Activated naive CD4-positive, alpha-beta T cell treated with anti-CD3 and anti-CD28 coated beads, Interleukin-2, amount 50 U/mL, for 16 hours (primary cell): ENCODE measurements at places on chromosomes 5 and 9.

DNA sequence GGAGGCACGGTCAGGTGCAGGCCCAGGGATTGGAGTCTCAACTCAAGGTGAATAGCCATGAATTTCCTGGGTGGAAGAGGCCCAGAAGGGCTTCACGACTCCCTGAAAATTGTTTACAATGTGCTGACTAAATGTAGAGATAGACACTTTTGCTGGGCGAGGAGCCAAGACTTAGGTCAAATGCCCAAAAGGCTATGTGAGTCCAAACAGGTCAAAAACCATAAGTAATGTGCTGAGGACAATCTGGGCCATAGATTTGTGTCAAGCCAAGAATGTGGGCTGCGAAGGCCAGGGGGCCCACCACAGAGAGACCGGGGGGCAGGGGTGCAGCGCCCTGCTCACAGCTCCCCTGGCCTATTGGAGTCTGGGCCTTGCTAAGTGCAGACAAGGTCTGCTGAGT, 197.8 kb downstream of the HSPA4 start:
- no peak for DNase-seq

DNA sequence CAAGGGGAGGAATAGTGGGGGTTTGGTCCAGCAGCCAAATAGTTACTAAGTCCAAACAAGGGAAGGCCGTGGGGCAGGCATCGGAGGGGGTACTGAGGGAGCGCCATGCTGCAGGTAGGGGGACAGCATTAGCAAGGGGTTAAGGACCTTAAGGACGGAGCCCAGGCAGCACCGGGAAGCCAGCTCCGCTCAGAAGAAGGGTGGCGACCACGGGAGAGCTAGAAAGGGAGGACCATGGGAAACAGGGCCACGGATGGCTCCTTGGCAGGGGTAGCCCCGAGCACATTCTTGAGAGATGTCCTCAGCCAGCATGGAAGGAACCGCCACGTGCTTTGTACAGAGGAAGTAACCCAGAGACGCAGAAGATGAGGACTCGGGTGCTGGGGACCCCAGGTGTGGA, 76.2 kb upstream of the STXBP1 start:
- DNase-seq = no peak

- no peak for DNase-seq
These were observed 125.1 kb upstream of the SGCD start for GRCh38 chr5:156201788-156202403.

- no peak for DNase-seq
These were observed 569.5 kb downstream of the PSAT1 start for GRCh38 chr9:78866207-78867132.

DNA sequence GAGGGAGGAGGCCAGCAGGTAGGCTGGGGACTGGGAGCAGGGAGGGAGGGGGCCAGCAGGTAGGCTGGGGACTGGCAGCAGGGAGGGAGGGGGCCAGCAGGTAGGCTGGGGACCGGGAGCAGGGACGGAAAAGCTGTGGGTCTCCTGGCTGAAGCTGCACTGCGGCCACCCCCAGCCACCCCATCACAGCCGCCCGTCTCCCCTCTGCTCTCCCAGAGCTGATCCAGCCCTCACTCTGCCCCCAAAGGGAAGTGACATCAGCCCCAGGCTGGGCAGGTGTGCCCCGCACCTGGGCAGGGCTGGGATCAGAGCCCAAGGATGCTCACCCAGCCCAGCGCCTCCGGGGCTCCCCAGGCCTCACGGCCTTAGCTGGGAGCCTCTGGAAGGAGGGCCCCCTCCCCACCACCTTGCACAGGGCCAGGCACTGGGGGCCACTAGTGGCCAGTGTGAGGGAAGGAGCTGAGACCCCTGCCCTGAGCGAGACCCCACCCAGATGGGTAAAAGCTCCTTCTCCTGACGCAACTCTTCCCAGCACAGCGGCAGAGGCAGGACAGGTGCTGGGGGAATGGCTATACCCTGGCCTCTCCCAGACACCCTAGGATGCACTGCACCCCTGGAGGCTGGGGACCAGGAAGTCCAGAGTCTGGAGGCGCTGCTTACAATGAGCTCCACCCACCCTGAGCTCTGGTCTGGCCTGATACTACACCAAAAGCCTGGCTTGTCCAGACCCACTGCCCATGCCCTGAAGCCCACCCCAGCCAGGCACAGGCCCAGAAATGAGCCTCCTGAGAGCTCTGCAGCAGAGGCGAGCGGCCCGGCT, 11.6 kb downstream of the AGPAT2 start:
- DNase-seq = no peak

- DNase-seq = no peak
These were observed 582 bp upstream of the FBXO4 start for GRCh38 chr5:41924526-41924871.

GRCh38 chr9:2809692-2810419, 34.0 kb downstream of the PUM3 start:
- no peak for DNase-seq

- DNase-seq = no peak
These were observed 69.6 kb upstream of the OLFM1 start for GRCh38 chr9:135017899-135018298.

DNA sequence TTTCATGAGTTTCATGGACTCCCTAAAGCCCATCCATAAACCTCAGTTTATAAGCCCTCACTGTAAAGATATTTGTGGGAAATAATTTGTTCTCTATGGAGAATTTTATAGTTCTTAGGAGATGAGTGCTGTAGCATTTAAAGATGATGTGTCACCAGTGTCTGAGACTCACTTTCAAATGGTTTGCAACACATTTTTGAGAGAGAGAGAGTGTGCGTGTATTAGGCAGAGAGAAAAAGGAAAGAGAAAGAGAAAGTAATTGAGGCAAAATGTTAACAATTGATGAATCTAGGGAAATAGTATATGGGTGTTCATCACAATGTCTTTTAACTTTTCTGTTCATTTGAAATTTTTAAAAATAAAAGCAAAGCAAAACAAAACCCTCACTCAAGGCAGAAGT, 479.0 kb downstream of the ZSWIM6 start:
- no peak for DNase-seq

DNA sequence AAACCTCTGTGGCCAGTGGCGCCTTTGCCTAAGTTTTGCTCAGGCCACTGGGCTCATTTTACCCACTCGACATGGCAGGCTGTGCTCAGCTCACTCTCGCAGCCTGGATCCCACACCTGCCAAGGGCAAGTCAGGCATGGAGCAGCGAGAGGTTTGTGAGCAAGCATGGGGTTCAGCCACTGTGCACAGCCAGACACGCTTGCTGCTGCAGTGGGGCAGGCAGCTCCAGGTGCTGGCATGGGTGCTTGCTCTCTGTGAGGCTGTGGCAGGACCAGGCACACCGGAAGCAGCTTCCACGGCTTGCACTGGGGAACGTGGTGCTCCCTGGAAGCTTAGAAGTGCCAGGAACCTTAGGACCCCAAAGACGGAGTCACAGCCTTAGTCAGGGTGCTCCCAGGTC, 470.1 kb downstream of the CDH9 start:
- DNase-seq = no peak

GRCh38 chr5:115402822-115403577, 106.5 kb upstream of the CCDC112 start:
- no peak for DNase-seq

DNA sequence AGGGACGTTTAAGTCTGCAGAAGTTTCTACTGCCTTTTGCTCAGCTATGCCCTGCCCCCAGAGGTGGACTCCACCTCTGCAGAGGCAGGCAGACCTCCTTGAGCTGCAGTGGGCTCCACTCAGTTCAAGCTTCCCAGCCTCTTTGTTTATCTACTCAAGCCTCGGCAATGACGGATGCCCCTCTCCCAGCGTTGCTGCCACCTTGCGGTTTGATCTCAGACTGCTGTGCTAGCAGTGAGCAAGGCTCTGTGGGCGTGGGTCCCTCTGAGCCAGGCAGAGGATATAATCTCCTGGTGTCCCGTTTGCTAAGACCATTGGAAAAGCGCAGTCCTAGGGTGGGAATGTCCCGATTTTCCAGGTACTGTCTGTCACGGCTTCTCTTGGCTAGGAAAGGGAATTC, 2188.5 kb upstream of the WWC1 start:
- DNase-seq = no peak

- DNase-seq = no peak
These were observed 229.0 kb downstream of the ARL15 start for GRCh38 chr5:54081415-54081814.

GRCh38 chr9:18233776-18234445, 240.0 kb upstream of the ADAMTSL1 start:
- no peak for DNase-seq

GRCh38 chr5:180090769-180091546, 19.4 kb upstream of the RNF130 start:
- DNase-seq = no peak

- no peak for DNase-seq
These were observed 39.2 kb downstream of the DCAF10 start for GRCh38 chr9:37839496-37840461.

GRCh38 chr5:161258438-161258837, 288.1 kb downstream of the GABRB2 start:
- DNase-seq = no peak

DNA sequence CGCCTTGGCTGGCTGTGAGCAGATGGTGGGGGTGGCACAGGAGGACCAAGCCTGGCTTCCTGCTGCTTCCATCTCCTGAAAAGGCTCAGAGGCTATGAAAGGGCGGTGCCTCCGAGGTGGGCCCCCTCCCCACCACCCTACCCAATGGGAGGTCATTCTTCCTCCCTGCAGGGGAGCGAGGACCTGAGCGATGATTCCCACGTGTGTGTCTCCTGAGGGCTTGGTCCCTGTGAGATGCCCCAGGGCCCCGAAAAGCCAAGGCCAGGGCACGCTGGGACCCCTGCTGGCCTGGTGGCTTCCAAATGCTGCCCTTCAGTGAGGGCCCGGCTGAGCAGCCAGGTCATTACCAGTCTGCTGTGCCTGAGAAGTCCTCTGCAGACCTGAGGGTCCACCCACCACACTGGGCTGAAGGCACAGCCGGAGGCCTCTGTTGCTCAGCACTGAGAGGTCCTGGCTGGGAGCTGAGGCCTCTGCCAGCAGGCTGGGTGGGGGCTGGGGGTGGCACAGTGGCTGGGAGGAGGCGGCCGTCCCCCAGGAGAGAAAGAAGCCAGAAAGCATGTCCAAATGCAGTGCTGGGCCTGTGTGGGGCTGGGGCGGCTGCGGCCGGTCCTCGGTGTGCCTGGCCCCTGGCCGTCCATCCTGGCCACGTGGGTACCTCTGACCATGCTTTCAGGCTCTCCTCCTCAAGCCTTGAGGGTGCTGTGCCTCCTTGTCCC, 14.0 kb upstream of the SLC6A19 start:
- peak; percentile 7 for DNase-seq

- DNase-seq = no peak
These were observed 242.3 kb upstream of the BRINP1 start for GRCh38 chr9:119611565-119611964.

DNA sequence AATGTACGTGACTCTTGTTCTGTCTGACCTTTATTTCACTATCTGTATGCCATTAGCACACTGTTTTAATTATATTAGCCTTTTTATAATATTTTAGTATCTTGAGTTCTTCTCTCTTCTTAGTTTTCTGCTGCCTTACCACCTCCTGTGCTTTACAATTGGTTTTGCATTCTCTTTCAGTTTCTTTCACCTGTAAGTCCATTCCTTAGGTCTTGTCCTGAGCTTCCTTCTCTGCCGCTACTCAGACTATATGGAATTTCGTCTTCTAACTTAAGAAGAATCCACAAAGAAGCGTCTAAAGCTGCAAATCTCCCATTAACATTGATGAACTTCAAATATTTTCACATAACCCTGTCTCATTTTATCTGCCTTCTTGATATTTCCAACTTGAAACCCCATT, 642.9 kb downstream of the MAT2B start:
- DNase-seq = no peak

DNA sequence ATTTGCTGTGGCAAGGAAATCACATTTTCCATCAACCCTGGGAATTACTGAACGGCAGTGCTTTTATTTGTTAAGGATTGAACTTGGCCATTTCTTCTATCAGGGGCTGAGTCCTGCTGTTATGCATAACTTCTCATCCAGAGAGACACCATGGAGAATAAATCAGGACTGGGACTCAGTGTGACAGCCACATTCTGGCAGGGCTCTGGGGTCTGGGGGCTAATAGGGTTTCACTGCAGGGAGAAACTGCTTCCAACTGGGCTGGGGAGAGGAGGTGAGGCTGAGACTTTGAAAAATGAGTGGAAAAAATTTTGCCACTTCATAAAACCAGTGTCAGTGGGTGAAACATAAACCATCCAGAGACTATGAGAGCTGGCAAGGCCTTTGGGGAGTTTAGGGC, 95.7 kb upstream of the ALDH1B1 start:
- DNase-seq = no peak

DNA sequence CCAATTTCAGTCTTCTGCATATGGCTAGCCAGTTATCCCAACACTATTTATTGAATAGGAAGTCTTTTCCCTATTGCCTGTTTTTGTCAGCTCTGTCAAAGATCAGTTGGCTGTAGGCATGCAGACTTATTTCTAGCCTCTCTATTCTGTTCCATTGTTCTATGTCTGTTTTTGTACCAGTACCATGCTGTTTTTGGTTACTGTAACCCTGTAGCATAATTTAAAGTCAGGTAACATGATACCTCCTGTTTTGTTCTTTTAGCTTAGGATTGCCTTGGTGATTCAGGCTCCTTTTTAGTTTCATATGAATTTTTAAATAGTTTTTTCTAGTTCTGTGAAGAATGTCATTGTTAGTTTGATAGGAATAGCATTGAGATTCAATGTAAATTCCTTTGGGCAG, 104.9 kb upstream of the SLCO6A1 start:
- no peak for DNase-seq

DNA sequence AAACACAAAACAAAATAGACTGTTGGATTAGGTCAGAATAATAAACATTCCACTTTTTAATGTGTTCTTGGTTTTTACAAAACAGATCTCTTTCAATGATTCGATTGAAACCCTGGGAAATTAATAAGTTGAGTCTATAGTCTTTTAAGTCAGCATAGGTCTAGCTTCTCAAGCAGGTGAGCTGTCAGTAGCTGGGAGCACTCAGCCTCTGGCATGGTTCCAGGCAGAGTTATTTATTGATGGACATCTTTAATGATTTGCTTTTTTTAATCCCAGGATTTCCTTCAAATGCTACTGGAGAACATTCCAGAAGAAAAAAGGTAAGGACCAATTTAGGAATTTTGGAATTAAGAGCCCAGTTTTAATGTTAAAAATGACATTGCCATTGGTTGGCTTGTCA, 241.0 kb downstream of the AOPEP start:
- no peak for DNase-seq

DNA sequence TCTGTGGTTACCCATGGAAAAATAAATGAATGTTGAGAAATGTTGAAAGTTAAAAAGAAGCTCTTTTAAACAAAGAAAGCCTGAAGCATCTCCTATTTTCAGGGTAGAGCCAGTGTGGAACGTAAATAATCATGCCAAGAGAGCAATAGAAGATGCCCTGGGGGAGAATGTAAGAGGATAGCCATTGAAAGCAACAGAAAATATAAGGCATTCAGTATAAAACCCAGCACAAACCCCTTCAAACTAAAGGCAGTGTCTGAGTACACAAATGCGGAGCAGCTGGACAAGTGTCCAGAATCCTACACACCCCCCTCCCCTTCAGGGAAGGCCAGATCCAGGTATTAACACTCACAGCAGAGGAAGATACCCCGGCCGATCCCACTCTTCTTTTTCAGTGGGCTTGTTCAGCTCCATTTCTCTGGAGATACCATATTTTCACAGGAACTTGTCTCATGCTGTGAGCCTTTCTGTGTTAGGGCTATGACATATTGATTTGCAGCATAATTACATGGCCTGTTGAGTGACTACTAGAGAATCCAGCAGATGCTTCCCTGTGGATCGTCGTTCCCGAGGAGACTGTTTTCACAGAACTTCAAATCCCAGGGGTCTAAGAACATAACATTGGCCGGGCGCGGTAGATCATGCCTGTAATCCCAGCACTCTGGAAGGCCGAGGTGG, 101.2 kb downstream of the PLK2 start:
- no peak for DNase-seq
